ENCODE measurements at places on chromosomes 7 and 10.

- DNase-seq = no peak
Measured at GRCh38 chr7:26856176-26856985, 8.0 kb downstream of the SKAP2 start.

DNA sequence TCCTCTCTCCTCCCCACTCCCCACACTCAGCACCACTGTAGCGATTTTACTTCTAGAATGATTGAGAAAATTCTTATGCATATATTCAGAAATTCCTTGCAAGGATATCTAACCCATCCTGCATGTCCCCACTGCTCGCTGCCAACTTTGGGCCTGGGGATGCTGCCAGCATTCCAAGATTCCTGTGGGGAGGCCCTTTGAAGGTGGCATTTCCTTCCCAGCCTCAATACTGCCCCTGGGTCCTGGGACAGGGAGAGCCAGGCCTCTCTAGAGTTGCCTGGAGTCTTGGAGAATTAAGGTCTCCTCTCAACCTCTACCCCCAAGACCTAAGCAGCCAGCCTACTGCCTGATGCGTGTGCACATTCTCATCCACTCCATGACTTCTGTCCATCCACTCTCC is 303.5 kb downstream of the NEBL start:
- DNase-seq = no peak

GRCh38 chr7:35389636-35390035 is 135.7 kb upstream of the TBX20 start:
- DNase-seq = no peak

DNA sequence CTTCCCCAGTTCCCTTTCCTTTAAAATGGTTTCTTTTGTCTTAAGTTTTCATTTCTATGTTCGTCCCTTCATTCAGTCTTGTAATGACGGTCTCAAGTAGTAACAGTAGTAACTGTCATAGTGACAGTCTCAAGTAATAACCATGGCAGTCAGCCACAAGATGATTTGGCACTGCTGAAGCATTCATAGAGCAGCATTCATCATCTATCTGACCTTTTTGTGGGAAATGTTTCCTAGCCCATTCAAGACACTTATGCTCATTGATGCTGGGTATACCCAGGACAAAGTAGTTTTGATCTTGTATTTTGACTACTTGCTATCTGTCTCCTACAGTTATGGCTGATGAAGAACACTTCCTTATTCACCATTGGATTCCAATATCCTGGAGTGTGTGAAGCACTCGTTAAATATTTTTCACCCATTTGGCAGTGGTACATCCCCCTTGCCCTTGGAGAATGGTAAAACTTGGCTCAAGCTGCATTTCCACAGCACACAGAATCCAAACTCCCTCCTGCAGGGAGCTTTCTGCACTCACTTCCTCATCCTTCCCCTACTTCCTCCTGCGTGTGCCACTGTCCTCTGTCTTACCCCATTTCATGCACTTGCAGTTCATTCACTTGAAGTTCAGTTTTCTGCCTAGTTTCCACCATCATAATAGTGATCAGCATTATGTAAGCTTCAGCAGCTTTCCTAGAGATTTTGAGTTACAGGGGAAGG is 19.0 kb downstream of the GIMAP4 start:
- peak; percentile 64 for DNase-seq

GRCh38 chr7:75565132-75565837 is 73.2 kb downstream of the SPDYE5 start:
- DNase-seq = peak; percentile 82

DNA sequence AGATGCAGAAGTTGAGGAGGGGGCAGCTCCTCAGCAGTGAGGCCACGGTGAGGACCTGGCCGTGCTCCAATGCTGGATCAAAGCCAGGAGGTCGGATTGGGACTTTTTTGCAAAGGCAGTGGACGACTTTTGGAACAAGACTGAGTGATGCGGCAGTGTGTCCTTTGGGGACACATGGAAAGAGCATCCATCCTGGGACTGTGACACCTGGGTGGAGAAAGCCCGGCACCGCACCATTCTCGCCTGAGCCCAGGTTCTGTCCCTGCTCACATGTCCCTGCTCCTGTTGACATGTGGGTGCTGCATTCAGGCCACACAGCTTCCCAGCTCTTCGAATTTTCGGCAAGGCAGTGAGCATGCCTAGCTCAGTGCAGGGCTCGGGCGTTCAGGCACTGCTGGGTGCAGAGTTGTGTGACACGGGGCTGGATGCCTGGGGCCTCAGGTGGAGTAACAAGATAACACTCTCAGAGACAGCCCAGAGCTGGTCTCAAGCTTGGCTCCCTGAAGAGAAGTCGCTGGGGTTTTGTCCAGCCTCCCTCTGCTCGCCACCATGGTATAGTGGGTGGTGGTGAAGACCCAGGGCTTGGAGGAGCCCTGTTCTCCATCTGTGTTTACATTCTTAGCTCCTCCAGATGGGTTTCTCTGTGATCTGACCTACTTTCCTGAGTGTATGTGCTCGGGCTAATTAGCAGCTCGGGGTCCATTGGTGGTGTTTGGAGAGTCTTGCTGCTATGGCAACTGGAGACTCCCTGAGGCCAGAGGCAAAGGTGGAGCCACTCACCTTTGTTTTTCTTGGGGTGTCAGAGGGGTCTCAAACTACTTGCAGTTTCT is 111.7 kb upstream of the BTBD16 start:
- DNase-seq = no peak

- DNase-seq = no peak
Measured at GRCh38 chr7:105452085-105452484, 63.4 kb upstream of the SRPK2 start.

- no peak for DNase-seq
Measured at GRCh38 chr7:38833329-38833728, 75.7 kb downstream of the VPS41 start.

GRCh38 chr7:71220210-71220695 is 88.3 kb downstream of the GALNT17 start:
- no peak for DNase-seq

GRCh38 chr7:144656965-144657517 is 178.8 kb downstream of the TPK1 start:
- DNase-seq = no peak
